ENCODE measurements at places on chromosomes 3 and 15.

DNA sequence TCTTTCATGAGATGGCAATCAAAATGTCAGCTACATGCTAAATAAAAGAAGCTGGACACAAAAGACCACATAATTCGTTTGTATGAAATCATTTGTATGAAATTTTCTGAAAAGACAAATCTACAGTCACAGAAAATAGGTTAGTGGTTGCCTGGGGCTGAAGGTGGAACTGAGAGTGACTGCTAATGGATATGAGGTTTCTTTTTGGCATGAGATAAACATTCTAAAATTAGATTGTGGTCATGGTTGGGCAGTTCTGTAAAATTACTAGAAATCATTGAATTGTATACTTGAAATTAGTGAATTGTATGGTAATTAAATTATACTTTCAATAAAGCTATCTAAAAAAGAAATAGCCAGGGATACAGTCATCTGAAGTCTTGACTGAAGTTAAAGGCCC lies 2.7 kb upstream of the DMXL2 start:
- peak; percentile 51 for DNase-seq

DNA sequence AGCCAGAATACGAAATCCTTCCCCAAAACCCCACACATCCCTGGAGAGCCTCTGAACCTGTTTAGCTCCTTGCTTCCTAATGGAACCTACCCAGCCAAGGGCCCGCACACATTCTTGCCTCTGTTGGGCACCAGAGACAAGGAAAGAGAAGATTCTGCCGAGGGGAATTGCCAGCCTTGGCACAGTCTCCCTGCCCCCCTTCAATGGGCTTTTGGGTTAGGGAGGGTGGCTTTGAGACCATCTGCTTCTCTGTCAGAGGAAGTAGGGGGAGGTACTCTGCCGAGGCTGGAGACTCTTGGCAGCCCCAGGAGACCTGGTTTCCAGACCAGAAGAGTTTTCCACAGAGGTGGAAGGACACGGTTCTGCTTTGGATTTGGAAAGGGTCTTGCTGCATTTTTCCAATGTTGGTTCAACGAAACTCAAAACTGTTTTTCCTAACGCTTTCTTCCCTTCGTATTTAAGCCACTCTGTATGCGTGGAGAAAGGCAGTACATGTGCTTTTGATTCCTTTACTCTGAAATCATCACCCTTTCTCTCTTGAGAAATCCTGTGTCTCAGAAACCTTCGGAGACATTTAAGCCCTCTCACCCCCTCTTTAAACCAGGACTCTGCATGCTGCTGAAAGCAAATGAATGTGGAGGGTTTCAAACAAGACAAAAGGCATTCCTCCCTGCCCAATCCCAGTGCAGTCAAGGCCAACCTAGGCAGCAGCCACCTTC lies 78.8 kb upstream of the PRR23C start:
- peak; percentile 14 for DNase-seq

DNA sequence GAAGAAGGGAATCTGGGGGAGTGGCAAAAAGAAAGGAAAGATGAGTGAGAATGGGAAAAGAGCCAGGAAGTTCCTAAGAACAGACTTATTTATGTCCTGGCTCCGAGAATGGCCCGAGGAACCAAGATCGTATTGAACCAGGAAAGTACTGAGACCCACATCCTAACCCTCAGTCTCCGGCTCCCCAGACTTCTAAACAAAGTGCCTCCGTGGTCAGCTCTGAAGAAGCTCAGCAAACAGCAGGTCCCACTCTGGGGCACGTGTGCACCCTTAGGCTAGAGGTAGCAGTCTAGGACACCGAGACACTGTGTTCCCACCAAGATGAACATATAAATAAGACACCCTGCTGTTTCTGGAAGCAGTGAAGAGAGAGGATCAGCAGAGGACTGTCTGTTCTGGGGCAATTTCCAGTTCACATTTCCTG lies 307.4 kb downstream of the NTRK3 start:
- DNase-seq: no peak

DNA sequence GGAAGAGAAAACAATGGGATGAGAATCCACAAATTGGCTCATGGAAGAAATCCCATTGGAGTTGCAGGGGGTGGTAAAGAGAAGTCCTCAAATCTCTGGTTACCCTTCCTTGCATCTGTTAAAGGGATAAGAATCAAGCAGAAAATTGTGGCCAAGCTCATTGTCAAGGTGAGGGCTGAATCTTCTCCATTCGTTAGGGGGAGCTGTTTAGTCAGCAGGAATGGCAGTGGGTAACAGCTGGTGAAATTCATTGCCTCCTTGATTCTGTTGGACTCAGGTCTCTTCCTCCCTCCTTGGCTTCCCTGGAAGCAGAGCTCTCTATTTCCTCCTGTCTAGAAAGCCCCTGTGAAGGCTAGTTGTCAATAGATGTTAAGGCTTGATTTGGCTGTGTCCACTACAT lies 343.1 kb upstream of the SEMA6D start:
- DNase-seq: no peak

DNA sequence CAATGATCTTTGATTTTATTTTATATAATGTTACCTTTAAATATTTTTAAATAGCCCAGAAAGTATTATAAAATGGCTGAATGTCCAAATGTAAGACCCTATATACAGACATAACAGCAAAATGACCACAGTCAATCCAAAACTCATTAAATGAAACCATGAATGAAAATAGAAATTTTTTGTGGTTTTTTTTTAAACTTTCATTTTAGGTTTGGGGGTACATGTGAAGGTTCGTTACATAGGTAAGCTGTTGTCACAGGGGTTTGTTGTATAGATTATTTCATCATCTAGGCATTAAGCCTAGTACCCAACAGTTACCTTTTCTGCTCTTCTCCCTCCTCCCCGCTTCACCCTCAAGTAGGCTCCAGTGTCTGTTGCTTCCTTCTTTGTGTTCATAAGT lies 108.8 kb downstream of the FAIM start:
- no peak for DNase-seq

Measured in KBM-7 (cell line).